ENCODE measurements at places on chromosomes 2 and 18. TPM values are rescaled to one million over a fixed set of nuclear protein-coding genes. Genes with fewer than 3 reads are reported as not detected.

- DNase-seq: no peak
Observed at GRCh38 chr18:36149514-36150289, 20.0 kb downstream of the ELP2 start.

- no peak for DNase-seq
Observed at GRCh38 chr2:191453761-191454160, 208.6 kb downstream of the MYO1B start.

DNA sequence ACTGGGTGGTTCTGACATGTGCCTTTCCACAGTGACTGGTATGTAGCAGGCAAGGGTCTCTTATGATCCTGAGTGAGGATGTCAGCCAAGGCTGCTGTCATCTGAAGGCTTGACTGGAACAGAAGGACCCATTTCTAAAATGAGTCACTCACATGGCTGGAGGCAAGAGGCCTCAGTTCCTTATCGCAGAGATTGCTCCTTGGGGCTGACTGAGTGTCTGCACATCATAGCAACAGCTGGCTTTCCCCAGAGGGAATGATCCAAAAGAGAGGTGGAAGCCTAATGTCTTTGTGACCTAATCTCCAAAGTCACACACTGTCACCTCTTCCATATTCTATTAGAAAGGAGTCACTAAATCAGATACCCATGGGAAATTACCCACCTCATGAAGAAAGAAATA is 114.0 kb downstream of the NEDD4L start:
- no peak for DNase-seq

CYRIA gene
- total RNA-seq: 3.7 TPM

- no peak for DNase-seq
Observed at GRCh38 chr2:152497481-152498052, 162.6 kb downstream of the FMNL2 start.

GRCh38 chr2:42860319-42861094 is 68.1 kb upstream of the HAAO start:
- peak; percentile 9 for DNase-seq

GRCh38 chr2:31558401-31559295 is 22.1 kb downstream of the SRD5A2 start:
- DNase-seq: no peak

DNA sequence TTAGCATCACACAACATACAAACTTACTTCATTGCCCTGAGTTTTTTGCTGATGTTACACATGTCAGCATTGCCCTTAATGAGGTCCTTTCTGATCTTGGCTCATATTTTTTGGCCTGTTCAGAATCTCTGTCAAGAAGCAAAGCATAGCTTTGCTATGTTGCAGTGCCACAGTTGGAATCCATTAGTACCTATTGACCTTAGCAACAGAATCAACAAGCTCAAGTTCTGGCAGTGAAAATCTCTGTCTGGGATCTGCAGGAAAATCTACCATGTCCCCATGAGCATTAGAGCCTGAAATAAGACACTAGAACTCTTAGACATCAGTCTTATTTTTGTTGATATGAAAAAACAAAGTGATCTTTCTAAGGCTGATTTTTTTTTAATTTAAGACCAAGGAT is 105.6 kb upstream of the FHL2 start:
- no peak for DNase-seq

- DNase-seq: no peak
Observed at GRCh38 chr2:216171011-216171410, 61.9 kb downstream of the XRCC5 start.

DNA sequence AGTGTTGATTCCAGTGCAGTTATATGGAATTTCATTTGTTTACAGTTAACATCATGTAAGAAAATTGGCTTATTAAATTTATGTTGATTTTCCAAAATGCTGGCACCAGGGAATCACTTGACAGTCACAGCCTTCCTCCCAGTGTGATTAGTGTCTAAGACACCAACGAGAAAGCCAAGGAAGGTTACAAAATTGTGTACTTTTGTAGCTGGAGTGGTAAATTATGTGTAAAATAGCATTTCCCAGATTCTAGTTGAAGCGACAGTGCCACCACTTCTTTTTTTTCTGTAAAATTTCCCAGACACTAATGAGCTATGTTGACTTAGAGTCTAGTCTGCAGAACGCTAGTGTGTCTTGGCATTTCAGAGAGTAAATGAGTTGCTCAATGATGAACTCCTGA is 101.3 kb downstream of the NCK2 start:
- no peak for DNase-seq

TFCP2L1 gene
- 0.03 TPM for total RNA-seq

DNA sequence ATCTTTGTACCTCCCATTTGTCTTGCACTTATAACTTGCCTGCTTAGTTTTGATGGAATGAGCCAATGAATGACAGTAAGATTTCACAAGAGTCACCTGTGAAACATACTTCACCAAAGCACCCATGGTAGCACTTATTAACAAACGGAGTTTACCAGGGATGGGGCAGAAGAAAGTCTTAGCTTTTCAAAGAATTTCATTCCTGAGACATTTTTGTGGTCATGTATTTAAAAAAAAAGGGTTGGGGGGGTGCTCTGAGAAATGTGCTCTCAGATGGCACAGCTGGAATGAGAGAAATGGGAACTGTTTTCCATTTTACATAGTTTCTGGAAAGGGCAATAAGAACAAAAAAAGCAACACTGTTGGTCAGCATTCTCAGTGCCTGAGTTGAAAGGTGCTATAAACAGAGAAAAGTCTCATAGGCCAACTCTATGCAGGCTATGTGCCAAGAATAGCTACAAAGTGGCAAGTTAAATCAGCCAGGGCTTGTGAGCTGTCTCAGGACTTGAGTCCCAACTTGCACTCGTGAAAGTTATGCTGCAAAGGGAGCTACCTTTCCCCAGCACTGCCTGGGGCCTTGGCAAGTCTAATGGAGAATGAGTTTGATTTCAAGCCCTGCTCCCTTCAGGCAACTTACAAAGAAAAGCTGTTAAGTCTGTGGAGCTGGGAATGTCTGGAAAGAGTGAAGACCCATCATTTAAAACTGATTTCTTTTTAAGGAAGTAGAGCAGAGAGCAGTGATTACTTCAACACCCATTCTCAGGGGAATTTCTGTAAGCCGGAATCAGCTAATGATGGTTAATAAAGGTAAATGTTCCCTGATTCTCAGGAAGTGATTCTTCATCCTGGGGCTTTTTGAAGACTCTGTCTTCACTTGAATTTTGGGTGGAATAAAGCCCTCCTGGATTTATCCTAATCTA is 170.6 kb downstream of the SLC8A1 start:
- DNase-seq: no peak

DNA sequence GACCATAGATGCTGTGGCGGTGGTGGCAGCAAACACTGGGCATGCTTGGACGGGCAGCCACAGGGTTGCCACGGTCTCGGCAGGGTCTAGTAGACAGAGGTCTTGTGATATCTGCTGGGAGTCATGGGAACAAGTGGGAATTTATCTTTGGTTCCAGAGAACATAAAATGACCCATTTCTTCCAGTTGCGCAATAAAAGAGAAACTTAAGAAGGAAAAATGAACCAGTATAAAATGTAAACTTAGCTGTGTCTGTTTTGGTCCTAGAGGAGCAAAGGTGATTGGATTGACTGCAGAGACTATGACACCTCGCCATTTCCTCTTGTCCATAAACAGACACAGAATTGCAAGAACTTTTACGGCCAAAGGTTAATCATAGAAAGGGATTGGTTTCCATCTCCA is 132.6 kb upstream of the RBBP8 start:
- DNase-seq: no peak

SKOR2 gene
- not detected for total RNA-seq

- no peak for DNase-seq
Observed at GRCh38 chr2:112880091-112880531, 30.9 kb upstream of the IL37 start.

DNA sequence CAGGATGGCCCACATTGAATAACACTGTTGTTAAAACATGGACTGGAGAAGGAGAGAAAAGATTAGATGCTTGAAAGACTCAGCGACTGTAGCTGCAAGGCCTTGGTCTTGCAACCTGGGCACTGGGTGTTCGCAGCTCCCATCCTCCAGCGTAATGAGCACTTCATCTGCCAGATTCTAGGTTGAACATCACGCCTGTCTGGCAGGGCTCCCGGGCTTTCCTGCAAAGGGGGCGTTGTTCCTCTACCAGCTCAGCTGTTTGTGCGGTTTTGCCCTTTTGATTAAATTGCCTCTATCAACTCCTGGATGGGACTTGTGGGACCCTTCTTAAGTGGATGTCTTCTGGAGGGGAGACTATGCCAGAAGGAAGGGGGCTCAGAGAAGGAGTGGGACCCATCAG is 215.4 kb downstream of the KLHL29 start:
- DNase-seq: no peak

Measured in cardiac septum (tissue), 1 donor.